ENCODE measurements at places on chromosomes 6 and 20.

DNA sequence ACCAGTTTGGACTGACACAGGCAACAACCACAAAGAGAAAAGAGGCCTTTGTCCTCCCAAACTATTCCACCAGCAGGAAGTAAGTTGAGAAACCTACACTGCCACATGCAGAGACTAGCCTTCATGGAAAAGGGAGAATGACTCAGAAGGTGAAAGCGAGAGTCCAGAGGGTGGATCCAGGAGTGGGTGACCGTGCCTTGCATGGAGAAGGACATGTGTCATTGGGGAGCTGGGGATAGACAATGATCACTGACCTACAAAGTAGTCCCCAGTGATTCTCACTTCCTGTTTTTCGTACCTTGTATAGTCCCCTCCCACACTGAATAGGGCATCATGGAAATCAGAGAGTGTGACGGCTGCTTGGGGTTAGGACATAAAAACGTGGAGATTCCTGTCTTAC lies 91.9 kb downstream of the MYLK4 start:
- no peak for DNase-seq

- DNase-seq = peak; percentile 26
These were observed 5.1 kb downstream of the PRND start for GRCh38 chr20:4726710-4727397.

DNA sequence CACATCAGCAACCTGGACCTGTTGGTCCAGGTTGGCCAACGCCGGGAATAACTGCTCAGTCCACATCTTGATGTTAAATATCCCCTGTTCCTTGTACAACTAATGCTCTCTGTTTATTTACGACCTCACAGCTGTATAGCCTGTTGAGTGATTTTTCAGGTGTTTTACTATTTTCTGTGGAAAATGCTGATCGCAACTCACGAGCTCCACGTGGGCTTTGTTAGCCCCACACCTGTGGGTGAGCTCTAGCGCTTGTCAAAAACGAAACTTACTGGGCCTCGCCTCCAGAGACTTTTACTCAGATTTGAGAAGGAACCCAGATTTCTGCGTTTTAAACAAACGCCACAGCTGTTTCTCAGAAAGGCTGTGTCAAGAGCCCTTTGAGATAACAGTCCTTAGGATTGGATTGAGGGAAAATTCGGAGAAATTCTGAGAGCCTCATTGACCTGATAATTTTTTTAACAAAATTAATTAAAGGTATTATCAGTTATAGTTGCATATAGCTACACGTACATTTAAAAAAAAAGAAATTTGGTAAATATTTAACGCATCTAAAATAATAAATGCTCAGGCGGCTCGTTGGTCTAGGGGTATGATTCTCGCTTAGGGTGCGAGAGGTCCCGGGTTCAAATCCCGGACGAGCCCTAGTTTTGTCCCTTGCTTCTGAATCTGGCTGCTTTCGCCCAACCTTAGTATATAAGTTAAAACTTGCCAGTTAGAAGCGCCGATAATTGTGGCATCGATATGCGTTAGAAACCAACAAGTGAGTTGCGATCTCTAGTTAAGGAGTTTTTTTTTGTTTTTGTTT lies 16.7 kb downstream of the HMGN4 start:
- no peak for DNase-seq

DNA sequence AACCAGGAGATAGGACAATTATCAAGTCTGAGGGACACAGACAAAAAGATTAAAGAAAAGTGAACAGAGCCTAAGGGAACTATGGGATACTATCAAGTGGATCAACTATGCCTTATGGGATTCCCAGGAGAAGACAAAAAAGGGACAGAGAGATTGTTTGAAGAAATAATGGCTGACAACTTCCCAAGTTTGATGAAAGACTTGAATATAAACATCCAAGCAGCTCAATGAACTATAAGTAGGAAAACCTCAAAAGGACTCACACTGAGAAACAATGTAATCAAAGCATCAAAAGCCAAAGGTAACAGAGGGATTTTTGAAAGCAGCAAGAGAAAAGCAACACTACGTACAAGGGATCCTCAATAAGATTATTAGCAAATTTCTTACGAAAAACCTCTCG lies 11.0 kb downstream of the ZNF133 start:
- DNase-seq = no peak

DNA sequence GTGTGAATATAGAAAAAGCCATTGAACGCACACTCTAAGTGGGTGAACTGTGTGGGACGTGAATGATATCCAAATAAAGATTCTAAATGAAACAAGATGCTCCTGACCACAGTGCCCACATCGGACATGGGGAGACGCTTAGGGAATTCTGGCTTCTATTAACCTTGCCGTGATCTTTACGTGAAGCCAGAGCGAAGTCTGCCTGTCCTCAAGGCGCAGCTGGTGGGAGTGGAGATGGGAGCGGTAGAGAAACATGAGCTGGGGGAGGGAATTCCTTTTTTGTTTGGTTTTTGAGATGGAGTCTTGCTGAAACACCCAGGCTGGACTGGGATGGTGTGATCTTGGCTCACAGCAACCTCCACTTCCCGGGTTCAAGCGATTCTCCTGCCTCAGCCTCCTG lies 46.0 kb downstream of the VSTM2L start:
- no peak for DNase-seq

- DNase-seq = no peak
These were observed 117.8 kb downstream of the SLC23A2 start for GRCh38 chr20:4883546-4883945.

DNA sequence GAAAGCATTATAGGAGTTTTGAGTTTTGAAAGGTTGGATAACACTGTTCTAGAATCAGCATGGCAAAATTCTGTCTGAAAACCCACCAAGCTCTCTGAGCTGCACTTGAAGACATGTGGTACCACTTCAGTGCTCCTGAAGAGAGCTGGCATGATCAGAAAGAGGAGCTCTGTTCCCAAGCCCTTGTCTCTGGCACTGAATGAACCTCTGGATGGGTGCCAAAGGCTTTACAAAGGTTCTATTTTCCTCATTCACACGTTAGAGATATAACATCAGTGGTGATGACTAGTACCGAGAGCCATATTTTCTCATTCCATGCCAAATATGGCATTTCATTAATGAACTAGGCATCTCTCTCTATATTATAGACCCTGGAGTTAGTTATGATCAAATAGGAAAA lies 301.8 kb upstream of the ID4 start:
- DNase-seq = no peak

DNA sequence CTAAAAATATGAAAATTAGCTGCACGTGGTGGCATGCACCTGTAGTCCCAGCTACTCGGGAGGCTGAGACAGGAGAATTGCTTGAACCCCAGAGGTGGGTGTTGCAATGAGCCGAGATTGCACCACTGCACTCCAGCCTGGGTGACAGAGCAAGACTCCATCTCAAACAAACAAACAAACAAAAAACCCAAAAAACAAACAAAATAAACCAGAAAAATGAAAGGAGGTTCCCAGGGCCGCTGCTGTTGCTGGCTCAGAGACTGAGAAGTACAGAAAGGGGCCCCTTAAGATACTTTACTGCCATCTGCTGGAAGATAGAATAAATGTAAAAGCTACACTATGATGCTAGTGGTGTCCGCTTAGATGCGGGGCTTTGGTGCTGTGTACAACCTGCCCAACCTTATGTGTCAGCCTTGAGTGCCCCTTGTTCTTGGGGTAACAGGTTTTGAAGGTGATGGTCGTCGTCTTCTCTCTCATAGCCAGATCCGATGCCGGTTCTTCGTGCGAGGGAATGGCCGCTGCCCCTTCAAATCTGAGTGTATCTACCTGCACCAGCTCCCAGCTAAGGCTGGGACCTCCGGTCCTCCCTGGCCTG lies 2.8 kb upstream of the FANCE start:
- DNase-seq = peak; percentile 86

GRCh38 chr6:26436018-26436417 lies 4.3 kb upstream of the BTN3A3 start:
- no peak for DNase-seq

GRCh38 chr6:100117680-100118079 lies 123.7 kb upstream of the MCHR2 start:
- DNase-seq = no peak

DNA sequence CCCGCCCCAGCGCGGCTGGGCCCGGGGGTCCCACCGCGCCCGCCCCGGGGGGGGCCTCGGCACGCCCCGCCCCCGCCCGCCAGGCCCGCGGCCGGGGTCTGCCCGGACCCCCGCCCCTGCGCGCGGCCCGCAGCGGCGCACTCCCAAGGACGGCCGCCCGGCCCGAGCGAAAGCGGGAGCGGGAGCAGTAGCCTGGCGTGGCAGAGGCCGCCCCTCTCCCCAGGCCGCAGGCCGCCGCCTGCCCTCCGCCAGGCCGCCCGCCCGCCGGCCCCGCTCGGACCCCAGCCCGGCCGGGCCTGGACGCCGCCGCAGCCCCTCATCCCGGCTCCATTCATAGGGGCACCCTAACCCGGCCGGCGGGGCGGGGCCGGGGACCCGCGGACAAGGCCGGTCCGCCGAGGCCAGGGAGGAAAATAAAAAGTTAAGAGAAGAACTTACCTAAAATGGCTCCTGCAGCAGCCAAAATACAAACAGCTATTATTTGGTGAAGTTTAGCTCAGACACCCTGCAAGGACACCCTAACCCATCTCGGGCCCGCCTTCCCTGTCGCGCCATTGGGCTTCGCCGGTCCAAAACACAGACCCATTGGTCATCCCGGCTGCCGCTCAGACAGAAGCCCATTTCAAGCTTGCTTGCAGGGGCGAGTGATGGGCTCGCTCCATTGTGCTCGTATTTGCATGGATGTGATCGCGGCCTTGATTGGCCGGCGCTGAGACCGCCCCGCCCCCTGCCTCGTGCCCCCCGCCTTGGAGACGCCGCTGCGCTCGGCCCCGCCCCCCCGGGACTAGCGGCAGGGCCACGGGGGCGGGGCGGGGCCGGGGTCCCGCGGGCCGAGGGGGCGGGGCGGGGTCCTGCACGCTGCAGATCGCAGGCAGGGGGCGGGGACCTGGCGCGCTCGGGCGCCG lies at the start of gene CHD6:
Gene CHD6 (minus strand): TSS at position 476 of the 905 bp plus-strand sequence. CDS start 67,040 bp downstream, outside the sequence.
- peak; percentile 99 for DNase-seq

DNA sequence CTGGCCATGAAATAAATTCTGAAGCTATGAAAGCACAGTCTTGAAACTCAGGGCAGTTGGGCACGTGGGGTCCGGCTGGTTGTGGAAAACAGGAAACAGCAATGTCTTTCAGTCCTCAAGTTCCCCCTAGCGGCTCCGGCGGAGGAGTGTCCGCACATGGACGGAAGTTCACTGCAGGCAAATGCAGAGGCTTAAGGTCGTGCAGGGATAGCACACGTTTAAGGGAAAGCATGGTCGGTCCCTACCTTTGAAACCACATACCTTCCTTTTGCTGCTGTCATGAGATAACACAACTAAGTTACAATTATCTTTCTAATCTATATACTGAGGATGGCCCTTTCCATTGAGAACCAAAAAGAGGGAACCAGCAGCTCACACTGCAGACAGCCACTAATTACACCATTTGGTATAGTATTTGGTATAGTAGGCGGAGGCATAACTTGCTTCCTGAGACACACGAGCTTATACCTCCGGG lies 52.6 kb upstream of the NFATC2 start:
- peak; percentile 90 for DNase-seq

DNA sequence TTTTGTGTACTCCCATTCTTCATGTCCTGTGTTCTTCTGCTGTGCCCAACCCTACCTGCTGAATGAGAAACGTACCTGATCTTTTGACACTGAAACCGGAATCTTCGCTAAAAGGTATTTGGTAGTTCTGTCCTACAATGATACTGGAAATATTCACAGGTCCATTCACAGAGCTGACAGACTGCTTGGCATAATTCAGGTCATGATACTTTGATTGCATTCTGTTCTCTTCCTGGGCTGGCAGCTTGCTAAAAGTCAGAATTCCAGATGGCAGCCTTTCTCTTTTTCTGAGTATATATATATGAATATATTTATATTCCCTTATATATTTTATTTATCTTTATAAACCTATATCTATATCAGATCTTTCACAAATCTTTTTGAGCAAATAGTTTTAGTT lies 375.1 kb downstream of the PHF3 start:
- DNase-seq = no peak

DNA sequence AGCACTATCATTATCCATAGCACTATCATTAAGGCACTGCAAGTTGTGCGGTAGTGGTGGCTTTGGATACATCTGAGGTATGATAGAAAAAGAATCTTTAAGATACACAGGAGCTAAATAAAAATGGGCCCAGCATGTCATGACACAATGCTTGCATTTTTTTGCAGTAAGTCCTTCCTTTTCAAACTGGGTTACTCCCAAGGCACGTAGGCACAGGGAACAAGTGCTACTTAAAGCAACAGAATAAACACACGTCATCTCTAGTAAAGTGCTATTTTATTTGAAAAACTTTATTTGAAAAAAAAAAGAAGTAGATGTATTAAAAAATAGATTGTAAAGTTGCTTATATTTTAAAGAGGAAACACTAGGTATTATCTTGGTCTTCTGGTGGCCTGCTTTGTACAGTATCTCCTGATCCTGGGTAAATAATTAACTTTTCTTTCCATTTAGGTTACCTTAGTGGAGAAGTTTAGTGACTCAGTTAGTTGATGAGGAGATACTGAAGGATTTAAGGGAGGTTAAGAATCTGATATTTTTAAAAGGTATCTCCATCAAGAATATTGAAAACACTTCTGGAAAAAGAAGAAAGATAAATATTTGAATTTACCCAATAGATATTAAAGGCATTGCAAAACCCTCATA lies 129.6 kb downstream of the EDN1 start:
- DNase-seq = no peak

- DNase-seq = no peak
These were observed 11.4 kb downstream of the EZR start for GRCh38 chr6:158807515-158808441.

DNA sequence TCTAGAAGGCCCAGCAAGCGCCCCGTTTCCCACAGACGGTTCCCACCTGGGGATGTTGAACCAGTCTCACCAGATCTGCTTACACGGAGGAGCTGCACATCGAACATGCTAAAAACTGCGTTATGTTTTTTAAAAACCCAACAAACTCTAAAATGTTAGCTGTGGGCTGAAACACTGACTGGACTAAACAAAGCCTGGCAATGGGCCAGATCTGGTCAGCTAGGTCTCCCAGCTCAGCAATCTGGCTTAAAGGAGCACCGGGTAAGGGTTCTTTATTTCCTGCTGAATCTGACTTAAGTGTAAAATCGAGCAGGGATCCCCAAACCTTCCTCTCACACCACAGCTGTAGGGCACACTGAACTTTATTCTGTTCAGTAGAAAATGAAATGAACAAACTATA lies 156.9 kb downstream of the FOXC1 start:
- DNase-seq = no peak

GRCh38 chr6:35931120-35931561 lies 10.2 kb upstream of the SRPK1 start:
- DNase-seq = no peak

GRCh38 chr20:9103955-9104354 lies 35.1 kb downstream of the PLCB4 start:
- no peak for DNase-seq

GRCh38 chr20:63682384-63683139 lies 13.9 kb upstream of the TNFRSF6B start:
- peak; percentile 95 for DNase-seq

DNA sequence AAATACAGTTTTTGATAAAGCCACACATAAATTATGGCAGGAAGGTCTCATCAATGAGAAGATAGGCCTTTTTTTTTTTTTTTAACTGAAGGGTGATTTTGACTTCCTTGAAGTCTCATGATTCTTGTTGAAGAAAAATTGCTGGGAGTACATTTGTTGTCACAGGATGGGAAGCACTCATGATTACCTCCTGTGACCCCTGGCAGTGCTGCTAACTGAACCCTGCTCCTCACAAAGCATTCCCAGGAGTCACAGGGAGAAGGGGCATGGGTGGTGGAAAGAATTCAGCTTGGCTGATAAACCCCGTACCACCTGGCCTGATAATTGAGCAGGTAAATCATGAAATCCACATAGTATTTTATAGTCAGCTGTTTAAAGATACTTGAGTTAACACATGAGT lies 86.9 kb downstream of the CD109 start:
- no peak for DNase-seq

GRCh38 chr6:32843331-32843978 lies 392 bp downstream of the PSMB8 start:
- no peak for DNase-seq
